ENCODE measurements at places on chromosomes 12 and 14. TPM values are rescaled to one million over a fixed set of nuclear protein-coding genes. Genes with fewer than 3 reads are reported as not detected.

SOX5 gene
- 2.5 TPM for total RNA-seq

EPYC gene
- not detected for total RNA-seq

- no peak for DNase-seq
These were observed 71.5 kb downstream of the VWF start for GRCh38 chr12:6052940-6053329.

DNA sequence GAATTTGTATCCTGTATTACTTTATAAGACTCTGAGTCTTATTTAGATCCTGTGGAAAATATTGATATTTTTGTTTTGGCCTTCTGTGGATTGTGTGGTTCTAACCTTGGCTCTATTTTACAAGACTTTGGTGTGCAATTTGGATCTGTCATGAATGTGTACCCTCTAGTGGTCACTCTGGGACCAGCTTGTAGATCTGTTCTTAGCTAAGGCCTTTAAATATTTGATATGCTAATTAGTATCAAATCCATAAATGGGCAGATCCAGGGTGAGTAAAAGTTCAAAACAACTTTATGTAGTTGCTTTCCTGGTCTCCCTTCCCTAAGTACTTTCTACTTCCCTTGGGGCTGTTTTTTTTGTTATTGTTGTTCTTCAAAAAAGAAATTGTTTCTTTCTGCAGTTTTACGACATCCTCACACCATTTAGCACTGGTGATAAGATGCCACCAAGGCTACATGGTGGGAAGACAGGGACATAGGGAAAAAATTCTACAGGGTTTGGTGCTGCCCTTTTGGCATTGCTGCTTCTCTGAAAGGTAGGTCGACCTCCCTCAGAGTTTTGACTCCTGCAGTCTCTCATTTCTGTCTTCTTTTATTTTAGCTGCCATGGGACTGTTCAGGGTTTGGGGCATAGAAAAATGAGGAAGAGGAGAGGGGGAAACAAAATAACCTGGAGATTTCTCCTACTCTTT, 238.5 kb downstream of the GPHN start:
- DNase-seq = peak; percentile 6

DNA sequence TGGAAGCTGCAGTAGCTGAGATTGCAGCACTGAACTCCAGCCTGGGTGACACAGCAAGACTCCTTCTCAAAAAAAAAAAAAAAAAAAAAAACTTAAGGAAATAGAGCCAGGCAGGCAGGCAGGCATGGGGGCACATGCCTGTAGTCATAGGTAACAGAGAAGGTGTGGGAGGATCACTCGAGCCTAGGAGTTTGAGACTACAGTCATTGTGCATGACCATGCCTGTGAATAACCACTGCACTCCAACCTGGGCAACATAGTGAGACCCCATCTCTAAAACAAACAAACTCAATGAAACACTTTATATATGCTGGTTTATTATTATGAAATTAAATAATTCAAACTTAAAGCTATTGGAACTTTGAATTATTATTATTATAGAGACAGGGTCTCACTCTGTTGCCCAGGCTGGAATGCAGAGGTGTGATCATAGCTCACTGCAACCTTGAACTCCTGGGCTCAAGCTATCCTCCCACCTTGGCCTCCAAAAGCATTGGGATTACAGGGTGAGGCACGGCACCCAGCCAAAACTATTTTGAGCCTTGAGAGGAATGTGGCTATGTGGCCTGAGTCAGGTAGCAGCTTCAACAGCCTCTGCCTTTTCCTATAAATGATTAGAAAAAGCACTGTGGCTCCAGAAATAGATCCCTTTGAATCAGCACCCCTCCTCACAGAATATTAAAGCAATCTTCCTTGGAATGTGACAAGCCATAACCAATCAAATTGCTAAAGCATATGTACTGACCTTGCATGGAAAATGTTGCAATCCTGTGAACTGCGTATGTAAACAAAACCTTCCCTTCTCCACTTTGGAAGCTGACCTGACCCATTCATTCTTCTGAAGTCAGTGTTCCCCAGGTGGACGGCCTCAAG, 34.7 kb upstream of the YY1 start:
- no peak for DNase-seq

- DNase-seq = no peak
These were observed 63.7 kb upstream of the BDKRB2 start for GRCh38 chr14:96140952-96141351.

DNA sequence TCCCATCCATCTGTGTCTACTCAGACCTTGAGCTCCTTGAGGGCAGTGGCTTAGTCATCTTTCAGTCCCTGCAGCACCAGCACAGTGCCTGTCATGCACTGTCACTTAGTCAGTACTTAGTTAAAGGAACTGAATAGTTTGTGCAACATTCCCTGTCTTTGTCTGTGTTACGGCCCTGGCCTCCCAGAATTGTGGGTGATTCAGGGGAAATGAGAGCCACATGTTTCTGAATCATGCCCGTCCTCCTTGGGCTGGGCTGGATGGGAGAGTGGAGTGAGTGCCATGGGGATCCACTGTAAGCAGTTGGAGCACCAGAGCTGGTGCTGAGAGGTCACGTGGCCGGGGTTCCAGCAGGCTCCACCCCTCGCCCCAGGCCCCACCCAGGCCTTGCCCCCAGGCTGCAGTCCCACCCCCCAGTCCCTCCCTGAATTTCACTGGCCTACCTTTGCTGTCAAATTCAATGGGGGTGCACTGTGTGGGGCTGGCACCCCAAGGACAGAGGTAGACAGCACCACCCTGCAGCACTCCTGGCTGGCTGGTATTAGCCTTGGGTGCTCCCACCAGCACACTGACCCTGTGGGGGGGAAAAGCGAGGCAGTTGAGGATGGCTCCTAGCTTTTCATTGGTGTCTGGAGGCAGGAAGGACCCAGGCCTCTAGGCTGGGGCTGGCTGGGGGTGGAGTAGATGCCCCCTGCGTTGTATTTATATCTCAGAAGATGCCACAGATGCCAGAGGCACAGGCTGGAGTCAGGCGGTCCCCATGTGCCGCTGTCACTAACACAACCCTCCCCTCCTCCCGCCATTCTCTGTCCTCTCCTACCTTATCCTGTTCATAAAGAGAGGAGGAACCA, 7.5 kb downstream of the ITGA5 start:
- peak; percentile 61 for DNase-seq

DNA sequence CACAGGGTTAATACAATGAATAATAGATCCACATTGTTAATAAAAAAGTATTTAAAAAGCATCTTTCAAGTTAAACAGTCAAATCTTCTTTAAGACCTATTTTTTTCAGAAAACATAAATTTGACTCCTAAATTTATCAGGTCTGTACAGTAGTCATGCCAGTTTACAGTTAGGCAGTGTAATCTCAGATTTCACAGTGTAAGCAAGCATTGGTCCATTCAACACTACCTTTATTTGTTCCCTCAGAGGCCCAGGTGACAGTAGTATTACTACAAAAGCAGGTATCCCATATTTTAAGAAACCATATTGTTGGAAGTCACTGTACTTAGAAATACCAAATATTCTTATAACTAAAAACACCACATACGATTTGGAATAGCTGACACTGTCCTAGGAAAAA, 6.1 kb downstream of the ATP2B1 start:
- DNase-seq = no peak
